ENCODE measurements at places on chromosomes 1 and 21. TPM values are rescaled to one million over a fixed set of nuclear protein-coding genes. Genes with fewer than 3 reads are reported as not detected.

- peak; percentile 47 for DNase-seq
These were observed 22.2 kb downstream of the SLC25A33 start for GRCh38 chr1:9561429-9561828.

DNA sequence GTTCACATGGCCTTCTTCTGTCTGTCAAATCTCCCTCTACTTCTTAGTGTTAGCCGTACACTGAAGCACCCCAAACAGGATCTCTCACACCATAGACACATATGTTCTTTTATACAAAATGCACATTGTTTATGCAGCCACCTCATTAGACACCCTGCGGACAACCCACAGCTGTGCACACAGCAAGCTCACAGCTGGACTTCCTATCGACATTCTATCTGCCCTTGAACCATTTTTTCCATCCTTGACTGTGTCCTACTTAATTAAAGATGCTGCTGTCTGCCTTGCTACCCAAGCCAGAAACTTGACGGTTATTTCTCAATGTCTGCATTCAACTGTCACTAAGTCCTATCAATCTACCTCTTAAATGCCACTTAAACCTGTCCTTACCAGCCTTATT, 3.2 kb upstream of the ZBTB21 start:
- DNase-seq, result peak; percentile 90

GRCh38 chr1:219621047-219621786, 8.3 kb upstream of the ZC3H11B start:
- no peak for DNase-seq

The ST6GALNAC5 gene
- 3.6 TPM for polyA plus RNA-seq

- DNase-seq, result peak; percentile 41
These were observed 431 bp downstream of the CLCN6 start for GRCh38 chr1:11806307-11806936.

The PAQR6 gene
- polyA plus RNA-seq, result 2.6 TPM

The DNAJC6 gene
- polyA plus RNA-seq, result 0.96 TPM

DNA sequence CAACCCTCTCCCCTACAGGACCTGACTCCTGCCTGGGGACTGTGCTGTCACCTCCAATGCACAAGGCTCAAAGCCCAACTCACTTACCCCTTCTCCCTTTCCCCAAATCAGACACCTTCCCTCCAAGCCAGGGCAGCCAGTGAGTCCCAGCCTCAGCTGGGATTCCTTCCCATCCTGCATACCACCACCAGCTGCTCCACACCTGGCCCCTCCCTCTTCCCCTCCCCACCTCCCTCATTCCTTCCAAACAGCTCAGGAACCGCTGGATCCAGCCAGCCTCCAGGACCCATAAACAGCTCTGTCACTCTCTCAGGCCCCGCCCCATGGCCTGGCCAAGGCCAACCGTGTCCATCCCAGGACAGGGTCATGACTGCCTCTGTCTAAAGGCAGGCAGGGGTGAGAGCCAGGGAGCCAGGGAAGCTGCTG, 41.4 kb downstream of the ACOT7 start:
- no peak for DNase-seq

DNA sequence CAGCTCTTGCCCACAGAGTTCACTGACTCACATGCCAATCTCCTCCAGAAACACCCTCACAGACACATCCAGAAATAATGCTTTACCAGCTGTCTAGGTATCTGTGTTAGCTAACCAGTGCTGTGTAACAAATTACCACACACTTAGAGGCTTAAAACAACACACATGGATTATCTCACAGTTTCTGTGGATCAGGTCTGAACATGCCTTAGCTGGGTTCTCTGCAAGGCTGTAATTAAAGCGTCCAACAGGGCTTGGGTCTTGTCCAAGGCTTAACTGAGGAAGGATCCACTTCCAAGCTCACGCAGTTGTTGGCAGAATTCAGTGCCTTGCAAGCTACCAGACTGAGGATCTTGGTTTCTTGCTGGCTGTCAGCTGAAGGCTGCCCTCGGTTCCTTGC, 92.5 kb upstream of the RGS4 start:
- no peak for DNase-seq

The LORICRIN gene
- not detected for polyA plus RNA-seq

DNA sequence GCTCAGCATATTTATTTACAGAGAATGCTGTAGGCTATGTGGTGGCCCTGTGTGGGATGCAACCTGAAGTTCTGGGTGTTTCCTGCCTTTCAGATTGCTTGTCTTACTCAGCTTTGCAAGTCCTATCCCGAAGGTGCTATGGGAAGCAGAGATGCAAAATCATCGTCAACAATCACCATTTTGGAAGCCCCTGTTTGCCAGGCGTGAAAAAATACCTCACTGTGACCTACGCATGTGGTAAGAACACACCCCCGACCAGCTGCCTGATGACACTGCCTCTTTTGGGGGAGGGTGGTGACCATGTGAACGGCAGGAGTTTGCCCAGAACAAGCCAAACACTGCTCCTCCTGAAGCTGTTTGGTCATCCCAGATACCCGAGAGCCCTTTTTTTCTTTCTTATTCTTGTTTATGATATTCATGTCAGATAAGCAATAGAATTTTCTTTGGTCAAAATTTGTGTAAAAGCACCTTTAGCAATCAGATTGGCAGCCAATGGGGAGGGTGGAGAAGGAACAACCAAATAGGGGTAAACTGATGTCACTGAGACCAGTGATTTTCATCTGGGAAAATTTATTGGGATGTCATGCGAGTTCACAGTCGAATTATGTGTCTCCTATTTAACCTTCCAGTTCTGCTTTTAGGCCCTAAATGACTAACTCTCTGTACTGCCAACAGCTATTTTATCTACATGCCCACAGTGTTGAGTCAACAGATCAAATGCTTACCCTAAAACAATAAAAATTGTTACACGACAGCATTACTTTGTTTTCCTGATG, 82.6 kb downstream of the EVA1C start:
- no peak for DNase-seq

- peak; percentile 34 for DNase-seq
These were observed 30.6 kb downstream of the EPS15 start for GRCh38 chr1:51488372-51489050.

GRCh38 chr21:28078126-28078525, 914.6 kb downstream of the LTN1 start:
- DNase-seq, result no peak

The EVI5 gene
- 4.9 TPM for polyA plus RNA-seq

GRCh38 chr1:239993366-239993765, 98.3 kb upstream of the FMN2 start:
- no peak for DNase-seq

The ATPAF1 gene
- polyA plus RNA-seq, result 23.1 TPM

GRCh38 chr1:1020415-1021009, 592 bp downstream of the AGRN start:
- DNase-seq, result no peak

DNA sequence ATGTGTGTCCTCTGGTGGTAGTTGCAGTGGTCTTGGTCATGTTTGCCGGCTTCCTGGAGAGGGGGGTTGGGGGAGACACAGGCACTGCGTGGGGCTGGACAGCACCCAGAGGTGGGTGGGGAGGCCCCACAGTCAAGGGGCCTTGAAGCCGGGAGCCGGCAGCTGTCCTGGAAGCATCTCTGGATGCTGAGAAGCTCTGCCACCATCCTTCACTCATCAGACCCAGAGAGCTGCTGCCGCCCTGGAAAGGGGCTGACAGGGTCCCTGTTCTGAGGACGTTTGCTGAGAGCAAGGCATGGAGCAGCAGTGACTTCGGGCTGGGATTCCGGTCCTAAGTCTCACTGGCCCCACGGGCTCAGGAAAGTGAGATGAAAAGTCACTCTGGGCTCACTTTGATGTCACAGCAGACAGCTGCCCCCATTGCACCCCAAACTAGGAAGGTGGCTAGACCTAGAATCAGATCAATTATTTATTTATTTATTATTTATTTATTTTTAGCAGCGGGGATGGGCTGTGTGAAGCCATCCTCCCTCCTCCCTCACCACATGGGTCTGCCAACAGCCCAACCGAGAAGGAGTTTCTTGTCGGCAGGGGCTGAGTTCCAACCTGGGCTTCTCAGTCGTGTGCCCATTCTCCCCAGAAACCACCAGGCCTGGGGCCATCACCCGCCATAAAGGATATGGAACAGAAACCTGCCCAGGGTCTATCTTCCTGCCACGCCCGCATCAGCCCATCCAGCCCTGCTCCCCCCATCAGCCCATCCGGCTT, 547.4 kb downstream of the PTPRU start:
- no peak for DNase-seq

DNA sequence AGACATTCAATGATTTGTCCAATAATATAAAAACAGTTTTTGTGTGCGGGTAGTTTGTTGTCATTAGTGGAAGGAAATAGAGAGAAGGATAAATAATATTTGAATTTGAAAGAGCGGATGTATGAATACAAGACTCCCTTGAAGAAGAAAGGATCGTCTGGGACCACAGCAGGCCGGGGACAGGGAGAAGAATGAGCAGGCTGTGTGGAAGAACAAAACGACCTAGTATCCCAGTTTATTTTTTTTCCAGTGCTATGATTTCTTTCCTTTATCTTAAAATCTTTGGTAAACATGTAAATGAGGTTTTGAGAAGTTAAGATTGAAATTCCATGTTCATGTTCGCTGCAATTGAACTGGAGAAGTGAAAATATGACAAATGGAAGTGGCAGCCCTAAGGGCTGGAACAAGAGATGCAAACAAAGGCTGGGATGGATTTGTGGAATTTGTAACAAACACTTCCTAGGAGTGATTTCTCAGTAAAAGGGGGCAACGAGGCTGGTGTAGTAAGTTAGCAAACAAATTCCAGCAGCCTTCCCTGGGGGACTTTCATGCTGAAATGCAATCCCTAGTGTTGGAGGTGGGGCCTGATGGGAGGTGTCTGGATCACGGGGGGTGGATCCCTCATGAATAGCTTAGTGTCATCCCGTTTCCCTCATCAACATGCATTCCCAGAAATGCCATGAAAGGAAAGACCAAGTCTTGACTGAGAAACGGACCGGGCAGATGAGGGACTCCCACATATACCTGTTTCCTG, 10.2 kb upstream of the IFI16 start:
- DNase-seq, result peak; percentile 98

The S100A12 gene
- polyA plus RNA-seq, result 1,191 TPM

The SYCP1 gene
- polyA plus RNA-seq, result not detected

DNA sequence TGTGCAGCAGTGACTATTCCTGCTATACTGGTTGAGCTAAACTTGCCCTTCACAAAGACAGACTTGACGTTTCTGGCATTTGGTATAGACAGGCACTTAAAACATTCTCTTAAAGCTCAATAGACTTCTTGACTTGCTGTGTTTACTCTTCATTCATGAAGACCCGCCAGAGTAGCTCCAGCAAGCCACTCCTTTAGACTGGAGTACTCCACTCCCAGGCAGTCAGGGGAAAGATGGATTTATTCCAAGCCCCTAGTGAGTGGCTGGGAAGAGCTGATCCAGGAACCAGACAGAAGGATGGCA, 70.7 kb downstream of the EVA1C start:
- peak; percentile 72 for DNase-seq

GRCh38 chr1:11858968-11859871, 475 bp upstream of the NPPB start:
- peak; percentile 78 for DNase-seq

The PADI2 gene
- polyA plus RNA-seq, result 12.8 TPM

DNA sequence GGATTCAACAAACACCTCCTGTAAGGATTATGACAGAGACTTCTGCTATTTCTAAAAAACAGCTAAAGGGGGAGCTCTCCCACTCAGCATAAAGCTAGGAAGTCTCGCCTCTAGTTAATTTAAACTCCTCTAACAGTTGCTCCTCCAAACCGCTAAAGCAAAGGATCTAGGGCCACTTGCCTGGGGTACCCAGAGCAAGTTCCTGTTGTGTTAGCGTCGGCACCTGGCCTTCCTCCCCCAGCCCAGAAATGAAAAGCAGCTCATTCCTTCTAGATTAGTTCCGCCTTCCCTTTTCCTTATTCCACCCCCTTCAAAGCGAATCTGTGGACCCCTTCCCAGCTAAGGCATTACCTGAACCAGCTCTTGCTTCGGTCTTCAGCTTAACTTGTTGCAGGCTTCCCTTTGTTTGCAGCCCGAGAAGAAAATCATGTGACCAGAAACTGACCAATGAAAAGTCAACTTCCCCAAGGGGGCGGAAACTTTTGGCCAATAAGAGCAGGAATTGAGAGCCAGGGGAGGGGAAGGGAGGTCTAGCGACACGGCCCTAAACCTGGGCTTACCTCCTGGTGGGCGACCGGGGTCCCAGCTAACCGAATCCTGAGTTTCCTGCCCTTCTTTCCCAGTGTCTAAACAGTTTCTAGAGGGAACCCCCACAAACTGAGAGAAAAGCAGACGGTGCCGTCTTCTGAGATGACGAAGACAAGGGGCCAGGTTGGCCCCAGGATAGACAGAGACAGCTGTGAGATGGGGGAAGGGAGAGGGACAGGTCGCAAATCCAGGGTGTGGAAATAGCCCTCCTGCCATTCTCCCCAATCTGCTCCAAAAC, at the start of gene PBXIP1:
Gene PBXIP1 (minus strand): TSS at position 382 of the 826 bp plus-strand sequence. CDS start 2,378 bp downstream, outside the sequence.
- peak; percentile 92 for DNase-seq

The FAM151A gene
- polyA plus RNA-seq, result 0.06 TPM

The SH2D1B gene
- polyA plus RNA-seq, result 0.26 TPM

DNA sequence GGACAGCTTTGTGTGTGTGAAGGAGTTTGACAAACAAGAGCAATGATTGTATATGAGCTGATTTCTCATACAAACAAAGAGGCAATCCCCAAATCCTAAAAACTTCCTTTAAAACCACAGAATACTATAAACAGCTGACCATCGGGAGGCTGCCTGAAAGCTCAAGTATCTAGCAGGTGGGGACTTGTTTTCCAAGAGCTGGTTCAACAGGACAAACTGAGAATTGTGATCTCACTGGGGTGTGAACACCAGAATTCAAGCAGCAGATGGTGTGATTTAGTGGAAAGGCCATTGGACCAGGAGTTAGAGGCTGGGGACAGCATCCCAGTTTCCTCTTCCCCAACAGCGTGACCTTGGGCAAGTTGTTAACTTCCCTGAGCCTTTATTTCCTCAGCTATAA, 13.9 kb downstream of the LMX1A start:
- DNase-seq, result no peak

DNA sequence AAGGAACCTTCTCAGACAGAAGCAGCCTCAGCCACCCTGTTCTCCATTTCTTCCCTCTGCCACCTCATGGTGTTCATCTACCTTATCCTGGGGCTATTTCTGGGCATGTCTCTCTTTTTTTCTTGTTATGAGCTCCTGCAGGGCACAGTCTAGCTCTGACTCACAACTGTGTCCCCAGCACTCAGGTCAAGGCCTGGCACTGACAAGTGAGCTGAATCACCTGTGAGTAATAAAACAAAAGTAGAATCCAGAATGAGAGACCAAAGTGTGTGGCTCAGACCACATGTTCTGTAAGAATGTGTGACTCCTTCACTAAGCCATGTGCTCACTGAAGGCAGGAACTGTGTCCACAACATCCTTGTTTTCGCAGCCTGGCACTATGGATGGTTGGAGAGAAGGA, 23.2 kb downstream of the C1orf94 start:
- no peak for DNase-seq

The HPCAL4 gene
- polyA plus RNA-seq, result 0.16 TPM

DNA sequence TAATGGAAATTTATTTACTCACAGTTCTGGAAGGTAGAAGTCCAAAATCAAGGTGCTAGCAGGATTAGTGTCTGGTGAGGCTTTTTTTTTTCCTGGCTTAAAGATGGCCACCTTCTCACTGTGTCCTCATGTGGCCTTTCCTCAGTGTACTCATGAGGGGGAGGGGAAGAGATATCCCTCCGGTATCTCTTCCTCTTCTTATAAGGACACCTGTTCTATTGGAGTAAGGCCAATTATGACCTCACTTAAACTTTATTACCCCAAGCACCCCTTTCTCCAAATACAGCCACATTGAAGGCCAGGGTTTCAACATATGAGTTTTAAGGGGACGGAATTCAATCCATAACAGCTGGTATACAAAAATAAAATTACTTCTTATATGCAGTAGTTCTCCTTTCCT, 203.7 kb upstream of the C1orf87 start:
- DNase-seq, result no peak

The DISP3 gene
- polyA plus RNA-seq, result 0.04 TPM

- DNase-seq, result no peak
These were observed 34.3 kb downstream of the S100B start for GRCh38 chr21:46570631-46571030.

- DNase-seq, result no peak
These were observed 19.3 kb upstream of the UMODL1 start for GRCh38 chr21:42051788-42052187.

Measured in lung (tissue), 17 donors.